Stimulated activated CD8-positive, alpha-beta memory T cell treated with anti-CD3 and anti-CD28 coated beads, Interleukin-15, amount 100 ng/mL, for 4 hours (primary cell): ENCODE measurements at places on chromosomes 2 and 18.

DNA sequence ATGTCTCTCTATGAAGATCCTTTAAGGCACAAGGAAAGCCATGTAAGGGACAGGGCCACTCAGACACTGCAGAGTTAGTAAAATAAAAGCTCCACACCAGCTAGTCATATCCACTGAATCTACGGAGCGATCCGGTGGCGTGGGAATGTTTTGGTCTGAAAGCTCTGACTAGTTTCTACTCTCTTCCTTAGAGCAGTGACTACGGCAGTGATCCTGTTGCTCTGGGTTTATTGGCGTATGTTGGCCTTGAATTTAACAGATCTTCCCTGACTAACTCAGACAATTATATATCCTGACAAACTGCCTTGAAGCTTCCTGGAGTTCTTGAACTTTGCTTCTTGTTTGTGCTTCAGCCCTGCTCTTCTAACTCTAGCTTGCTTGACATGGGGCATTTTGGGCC lies 115.3 kb upstream of the FZD5 start:
- no peak for DNase-seq

DNA sequence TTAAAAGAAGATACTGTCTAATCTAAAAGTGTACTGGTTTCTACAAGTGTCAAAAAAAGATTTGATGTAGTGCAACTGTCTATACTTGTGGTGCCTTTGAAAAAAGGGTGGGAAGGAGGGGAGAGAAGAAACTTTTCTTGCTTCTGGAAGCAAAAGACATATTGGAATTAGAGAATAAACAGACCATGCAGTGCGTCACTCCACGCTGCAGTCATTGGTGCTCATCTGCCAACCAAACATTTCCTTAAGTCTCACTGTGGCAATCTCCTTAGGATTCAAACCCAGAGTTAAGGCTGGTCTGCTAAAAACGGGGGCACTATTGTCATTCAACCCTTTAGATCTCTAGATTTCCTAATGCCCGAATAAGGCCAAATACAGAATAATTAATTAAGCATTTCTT lies 50.9 kb downstream of the PELI1 start:
- DNase-seq, result no peak

DNA sequence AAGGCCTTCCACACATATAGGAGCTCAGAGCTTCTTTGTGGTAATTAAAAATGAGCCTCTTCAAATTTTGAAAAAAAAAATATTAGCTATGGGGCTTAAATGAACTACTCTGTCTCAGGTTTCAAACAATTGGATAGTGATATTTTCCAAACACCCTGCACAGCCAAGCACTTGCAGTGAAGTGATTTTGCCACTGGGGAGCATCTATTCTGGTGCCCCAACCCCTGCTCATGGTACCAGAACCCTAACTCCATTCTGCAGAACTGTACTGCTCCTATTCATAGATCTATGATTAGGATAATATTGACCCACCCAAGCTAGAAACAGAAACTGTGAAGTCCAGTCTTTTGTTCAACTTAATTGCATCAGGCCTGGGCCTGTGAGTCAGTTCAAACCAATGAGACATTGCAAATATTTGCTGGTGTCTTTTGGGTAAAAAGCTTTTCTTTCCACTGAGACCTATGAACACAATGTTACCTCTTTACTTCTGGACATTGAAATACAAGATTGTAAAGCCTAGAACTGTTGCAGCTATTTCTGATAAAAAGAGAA lies 324.0 kb downstream of the GALNT13 start:
- no peak for DNase-seq

- no peak for DNase-seq
Observed at GRCh38 chr18:37742436-37742835, 176.8 kb upstream of the CELF4 start.

DNA sequence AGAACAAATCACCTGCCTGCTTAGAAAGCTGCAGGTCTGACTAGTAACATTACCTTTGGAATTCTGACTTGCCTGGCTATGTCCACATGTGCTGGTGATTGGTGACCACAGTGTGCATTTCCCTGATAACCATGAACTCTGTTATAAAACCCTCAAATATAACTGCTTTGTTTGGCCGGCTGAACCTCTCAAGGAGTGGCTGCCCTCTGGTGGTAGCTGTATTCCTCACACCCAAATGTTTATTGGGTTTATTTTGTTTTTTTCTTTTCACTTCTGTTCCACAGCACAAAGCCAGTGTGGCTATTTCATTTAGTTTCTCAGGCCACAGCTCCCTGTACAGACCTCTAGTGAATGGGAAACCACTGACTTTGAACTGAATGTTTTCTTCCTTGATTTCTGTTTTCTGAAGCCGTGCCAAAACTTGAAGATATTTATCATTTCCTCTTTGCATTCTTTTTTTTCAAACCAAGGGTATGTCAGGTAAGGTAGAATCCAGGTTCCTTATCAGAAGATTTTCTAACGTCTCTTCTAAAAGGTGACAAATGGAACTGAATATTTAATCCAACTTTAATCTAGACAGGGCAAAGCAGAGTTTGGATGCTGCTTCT lies 549.0 kb upstream of the VRK2 start:
- DNase-seq, result no peak

- no peak for DNase-seq
Observed at GRCh38 chr2:97645112-97645694, 659 bp upstream of the COX5B start.

- DNase-seq, result no peak
Observed at GRCh38 chr18:63160172-63160995, 159.2 kb downstream of the BCL2 start.

DNA sequence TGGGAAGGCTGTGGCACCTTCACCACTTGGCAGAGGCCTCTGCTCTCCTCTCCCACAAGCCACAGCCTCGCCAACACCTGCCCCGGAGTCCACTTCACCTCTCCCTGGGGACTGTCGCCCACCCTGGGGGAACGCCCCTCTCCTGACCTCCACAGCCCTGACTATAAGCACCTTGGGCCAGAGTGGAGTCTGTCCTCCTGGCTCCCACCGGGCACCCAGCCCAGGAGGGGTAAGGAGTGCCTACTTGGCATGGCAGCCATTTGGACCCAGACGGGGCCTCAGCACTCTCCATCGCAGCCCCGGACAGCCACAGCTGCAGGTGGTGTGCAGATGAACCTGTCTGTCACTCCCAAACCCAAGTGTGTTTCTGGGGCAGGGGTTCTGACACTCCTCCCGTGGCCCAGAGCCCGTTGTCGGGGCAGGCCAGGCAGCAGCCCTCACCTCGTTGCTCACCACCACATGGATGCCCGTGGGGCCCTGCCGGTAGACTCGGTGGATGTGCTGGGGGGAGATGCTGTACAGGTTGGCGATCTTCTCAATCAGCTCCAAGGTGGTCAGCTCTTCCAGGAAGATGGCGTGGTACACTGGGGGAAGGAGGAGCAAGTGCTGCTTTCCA lies 53.5 kb downstream of the TFCP2L1 start:
- DNase-seq, result no peak

- DNase-seq, result no peak
Observed at GRCh38 chr2:240799033-240799820, 20.8 kb downstream of the KIF1A start.

- DNase-seq, result no peak
Observed at GRCh38 chr2:201007584-201007998, 44.1 kb upstream of the ORC2 start.

- DNase-seq, result no peak
Observed at GRCh38 chr2:151363709-151364108, 6.3 kb downstream of the TNFAIP6 start.

- DNase-seq, result no peak
Observed at GRCh38 chr2:233010569-233011267, 2.3 kb downstream of the NGEF start.

DNA sequence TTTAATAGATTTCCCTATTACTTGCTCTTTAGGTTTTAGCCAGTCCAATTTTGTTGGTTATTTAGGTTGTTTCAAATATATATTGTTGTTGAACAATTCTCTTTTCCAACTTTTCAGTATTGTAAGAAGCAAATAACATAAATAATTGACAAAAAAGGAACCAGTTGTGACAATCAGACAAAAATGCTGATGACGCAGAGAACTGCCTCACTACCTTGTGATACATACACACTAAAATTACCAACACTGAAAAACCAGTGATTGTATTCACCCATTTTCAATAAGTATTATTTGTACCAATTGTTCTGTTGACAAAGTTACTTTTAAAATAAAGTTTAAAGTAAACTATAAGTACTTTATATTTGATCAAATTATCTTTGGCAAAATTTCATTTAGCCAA lies 43.1 kb upstream of the NABP1 start:
- no peak for DNase-seq

DNA sequence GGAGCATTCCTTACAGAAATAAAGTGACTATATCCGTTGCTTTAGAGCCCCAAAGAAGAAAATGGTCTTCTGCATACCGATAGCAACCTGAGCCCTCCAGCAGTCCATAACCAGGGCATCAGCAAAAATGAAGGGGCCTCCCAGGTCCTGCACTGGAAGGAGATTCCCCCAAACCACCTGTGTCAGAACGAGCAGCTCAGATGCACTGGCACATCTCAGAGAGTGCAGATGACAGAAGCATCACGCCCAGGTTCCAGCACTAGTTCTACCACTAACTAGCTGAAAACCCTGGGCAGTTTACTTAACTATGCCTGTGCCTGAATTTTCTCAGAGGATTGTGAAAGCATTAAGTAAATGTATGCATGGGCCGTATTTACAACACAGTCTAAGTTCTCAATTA lies 466.7 kb upstream of the MYT1L start:
- no peak for DNase-seq

GRCh38 chr2:25615920-25616319 lies 57.5 kb downstream of the DTNB start:
- DNase-seq, result no peak

DNA sequence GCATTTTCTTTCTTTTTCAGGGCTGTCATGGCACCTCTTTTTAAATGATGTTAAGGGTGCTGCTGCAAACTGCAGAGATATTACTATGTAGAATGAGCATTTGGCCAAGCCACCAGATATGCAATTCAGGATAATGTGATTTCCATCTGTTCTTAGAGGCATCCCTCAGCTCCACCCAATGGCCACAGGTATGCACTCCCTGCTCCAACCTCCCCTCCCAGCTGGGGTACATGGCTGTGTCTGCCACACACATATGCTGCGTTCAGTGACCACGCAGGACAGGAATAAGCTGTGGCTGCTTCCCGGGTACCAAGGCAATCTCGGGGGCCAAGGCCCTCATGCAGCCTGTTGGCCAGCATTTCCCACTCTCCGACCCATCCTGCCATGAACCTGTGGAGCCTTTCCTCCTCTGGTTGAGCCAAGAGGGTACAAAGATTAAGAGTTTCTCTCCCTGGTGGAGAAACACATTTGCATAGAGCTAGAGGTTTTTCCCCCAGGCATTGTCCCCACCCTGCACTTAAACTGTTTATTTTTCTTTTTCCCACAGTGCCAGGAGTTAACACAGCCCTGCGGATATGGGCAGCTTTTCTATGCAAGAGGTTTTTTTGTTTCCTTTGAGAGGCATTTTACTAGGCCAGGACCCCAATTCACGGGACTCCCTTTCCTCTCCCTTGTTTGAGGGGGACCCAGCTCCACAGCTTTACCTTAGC lies 147.0 kb downstream of the GCA start:
- no peak for DNase-seq

DNA sequence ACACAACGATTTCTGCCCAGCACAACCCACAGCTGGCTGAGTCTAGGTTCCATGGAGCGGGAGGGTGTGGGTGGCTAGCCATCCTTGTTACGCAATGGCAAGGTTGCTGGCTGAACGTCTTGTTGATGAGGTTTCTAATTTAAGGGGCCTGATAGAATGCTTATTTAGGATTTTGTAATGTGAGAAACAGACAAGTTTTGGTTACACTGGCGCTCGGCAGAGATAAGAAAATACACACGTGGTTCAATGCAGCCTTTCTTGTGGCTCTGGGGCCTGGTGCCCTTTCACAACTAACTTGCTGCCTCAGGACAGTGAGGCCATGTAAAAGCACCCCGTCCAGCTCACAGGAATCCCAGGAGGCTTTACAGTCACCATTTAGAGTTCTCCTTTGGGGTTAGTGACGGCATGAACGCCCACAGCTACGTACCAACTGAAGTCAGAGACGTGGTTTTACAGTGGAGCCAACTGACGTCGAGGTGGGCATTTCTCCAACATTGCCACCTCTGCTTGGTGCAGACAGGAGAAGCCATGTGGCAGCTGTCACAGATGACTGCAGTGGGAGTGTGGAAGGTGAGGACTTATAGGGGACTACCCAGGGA lies 29.7 kb upstream of the PIEZO2 start:
- no peak for DNase-seq

- no peak for DNase-seq
Observed at GRCh38 chr2:233400341-233400740, 46.0 kb downstream of the DGKD start.

DNA sequence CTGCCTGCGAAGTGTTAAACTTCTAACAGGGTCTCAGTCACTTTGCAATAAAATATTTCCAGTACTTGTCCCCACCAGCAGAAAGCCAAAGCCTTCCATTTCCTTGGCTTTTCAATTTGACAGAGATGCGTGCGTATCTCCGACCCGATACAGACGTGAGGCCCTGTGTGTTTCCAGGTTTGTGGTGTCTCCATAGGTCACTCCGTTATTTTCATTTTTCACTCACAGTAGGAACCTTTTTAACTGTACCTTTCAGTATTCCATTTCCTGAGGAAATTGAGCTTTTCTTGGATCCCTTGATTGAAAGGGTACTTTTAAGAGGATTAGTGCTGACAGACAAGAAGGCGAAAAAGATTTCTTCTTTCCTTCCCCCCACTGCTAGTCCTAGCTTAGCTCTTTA lies 116.3 kb upstream of the TTN start:
- DNase-seq, result no peak

- DNase-seq, result no peak
Observed at GRCh38 chr2:65382323-65382722, 50.1 kb downstream of the SPRED2 start.

GRCh38 chr2:67656875-67657274 lies 259.7 kb downstream of the ETAA1 start:
- no peak for DNase-seq

DNA sequence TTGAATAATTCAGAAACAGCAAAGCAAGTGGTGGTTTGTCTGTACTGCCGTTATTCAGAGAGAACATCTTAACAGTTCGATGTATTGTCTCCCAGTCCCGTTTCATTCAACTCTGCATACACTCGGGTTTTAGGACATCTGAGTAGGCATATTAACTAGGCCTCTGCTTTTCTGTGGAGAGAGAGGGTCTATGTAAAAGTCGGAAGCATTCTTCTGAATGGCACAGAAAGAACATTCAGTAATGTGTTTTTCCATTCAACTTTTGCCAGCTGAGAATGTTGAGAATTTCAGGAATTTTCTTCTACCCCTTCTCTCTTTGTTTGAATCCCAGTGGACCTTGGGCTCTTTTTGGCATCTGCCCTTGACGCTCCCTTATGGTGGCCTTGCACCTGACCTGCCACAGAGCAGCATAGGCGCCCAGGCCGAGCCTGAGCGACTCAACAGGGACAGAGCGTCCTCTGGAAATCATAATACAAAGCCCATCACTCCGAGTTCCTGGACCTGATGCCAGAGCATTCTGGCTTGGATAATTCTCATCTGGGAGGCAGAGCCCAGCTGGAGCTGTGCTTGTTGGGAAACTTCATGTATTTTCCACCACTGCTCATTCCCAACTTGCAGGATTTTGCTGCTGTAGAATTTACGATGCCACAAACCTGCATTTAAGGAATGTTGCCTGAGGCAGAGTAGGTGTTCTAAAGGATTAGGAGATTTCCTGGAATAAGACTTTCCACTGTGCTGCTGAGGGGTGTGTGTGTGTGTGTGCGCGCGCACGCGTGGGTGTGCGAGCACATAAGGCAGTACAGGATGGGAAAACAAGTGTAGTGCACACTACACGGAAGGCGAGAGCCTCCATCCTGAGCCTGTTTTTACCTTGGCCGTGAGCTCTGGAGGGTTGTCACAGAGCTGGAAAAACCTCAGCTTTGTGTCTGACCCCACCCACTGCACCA lies 77.2 kb upstream of the TXNDC2 start:
- DNase-seq, result no peak

- DNase-seq, result no peak
Observed at GRCh38 chr18:46794607-46795006, 37.8 kb upstream of the ST8SIA5 start.
